ENCODE measurements at places on chromosomes 6 and 20. TPM values are rescaled to one million over a fixed set of nuclear protein-coding genes. Genes with fewer than 3 reads are reported as not detected.

DNA sequence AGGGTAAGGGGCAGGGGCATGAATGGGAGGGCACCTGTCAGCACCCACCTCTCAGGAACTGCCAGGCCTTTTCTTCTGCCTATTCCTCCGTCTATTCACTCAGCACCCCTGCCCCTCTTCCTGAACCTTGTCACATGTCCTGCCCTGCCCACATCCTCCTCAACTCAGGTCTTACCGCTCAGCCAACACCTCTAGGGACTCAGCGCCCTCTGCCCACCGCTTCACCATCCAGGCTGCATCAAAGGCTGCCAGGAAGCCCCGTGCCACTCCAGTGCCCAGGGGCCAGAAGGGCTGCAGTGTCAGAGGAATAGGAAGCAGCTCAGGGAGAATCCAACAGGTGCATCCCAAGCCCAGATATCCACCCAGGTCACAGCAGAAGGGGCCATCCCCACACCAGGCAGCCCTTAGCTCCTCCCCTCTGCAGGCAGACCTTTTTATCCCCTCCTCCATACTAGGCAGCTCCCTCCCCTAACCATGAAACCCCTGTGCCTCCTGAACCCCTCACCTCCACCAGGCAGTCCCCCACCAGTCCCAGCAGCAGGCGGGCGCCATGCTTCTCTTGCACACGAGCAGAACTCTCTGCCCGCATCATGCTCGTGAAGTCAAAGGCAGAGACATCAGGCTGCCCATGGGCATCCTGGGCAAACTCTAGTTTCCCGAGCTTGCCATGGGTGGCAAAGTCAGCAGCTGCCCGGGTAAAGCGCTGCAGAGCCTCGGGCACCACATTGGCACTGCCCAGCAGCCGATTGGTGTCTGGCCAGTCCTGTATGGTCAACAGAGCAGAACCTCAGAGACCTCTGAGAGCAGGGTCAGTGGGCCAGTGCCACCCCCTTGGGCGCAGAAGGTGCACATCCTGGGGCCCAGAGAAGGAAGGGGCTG is 5.5 kb downstream of the MICAL1 start:
- no peaks in the 10 kb centered on the region for H3K36me3 ChIP-seq
- peaks cover 4% of the 10 kb centered on the region for H3K4me1 ChIP-seq
- H3K4me3 ChIP-seq, result no peak overlapping the region
- no peak overlapping the region for H3K27ac ChIP-seq
- no peak for DNase-seq

DNA sequence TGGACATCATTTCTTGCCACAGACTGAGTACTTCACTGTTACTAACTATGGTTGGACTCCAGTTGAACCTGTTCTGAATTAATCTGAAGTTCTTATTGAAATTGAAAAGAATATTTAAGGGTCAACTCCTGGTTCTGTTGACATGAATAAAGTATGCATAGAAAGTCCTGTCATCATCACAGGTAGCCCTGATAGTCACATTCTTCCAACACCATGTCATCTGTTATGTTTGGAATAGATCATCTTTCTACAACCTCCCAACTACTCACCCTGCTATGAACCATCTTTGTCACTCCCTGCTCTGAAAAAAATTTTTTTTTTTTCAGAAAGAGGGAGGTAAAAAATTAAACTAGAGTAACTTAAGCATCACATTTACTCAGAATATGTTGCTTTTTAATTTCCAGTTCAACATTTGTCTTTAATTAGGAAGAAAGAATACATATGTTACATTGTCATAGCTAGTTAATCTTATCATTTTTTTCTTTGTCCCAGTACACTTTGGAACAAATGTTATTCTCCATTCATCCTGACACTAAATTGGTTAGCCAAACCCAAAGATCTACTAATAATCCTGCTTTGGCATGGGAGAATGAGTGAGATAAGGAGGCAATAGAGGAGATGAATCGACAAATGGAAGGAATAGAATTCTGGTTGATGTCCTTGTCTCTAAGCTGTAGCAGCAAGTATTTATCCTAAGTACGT is 775.1 kb upstream of the NRSN1 start:
- H3K27ac ChIP-seq, result no peak overlapping the region
- H3K27me3 ChIP-seq, result no peaks in the 10 kb centered on the region
- no peak overlapping the region for H3K4me3 ChIP-seq
- H3K4me1 ChIP-seq, result peaks cover 5% of the 10 kb centered on the region
- H3K36me3 ChIP-seq, result no peaks in the 10 kb centered on the region

DNA sequence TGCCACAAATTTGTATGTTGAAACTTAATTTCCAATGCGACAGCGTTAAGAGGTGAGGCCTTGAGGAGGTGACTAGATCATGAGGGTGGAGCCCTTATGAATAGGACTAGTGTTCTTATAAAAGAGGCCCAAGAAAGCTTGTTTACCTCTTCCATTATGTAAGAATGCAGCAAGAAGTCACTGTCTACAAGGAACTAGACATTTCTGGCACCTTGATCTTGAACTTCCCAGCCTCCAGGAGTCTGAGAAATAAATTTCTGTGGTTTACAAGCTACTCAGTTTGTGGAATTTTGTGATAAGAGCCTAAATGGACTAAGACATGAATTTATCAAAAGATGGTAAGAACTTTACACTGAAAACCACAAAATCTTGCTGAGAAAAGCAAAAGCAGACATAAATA is 173.6 kb upstream of the SGK1 start:
- no peaks in the 10 kb centered on the region for H3K27me3 ChIP-seq
- H3K27ac ChIP-seq, result no peak overlapping the region
- no peaks in the 10 kb centered on the region for H3K4me1 ChIP-seq
- no peak for DNase-seq

GRCh38 chr6:85015396-85015990 is 251.1 kb upstream of the TBX18 start:
- DNase-seq, result peak; percentile 63
- no peak overlapping the region for H3K27ac ChIP-seq
- no peaks in the 10 kb centered on the region for H3K36me3 ChIP-seq
- no peaks in the 10 kb centered on the region for H3K4me1 ChIP-seq
- H3K27me3 ChIP-seq, result peaks cover 3% of the 10 kb centered on the region
- H3K4me3 ChIP-seq, result no peak overlapping the region

DNA sequence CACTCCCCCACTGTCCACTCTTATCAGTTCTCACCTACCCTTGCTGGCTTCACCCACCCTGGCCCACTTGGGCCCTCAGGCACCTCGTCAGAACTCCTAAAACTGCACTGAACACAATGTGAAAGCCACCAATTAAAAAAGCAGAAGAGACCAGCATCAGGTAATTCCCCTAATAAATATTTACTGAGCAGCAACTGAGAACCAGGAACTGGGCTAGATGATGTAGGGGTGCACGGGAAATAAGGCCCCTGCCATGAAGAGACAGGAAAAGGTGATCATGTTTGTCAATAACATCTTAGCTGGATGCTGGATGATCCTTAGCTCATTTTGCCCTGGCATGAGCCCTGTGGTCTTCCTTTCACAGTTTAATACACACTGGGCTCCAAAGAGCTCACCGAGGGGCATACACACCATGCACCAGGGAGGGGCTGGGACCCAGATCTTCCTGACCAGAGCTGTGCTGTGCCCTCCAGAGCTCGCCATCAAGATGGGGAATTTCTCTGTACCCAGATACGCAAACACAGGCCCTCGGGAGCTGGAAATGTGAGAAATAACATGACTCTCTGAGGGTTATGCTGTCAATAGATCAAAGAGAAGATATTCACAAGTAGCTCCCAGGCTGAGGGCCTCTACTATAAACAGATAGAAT is 113.6 kb upstream of the SLC22A16 start:
- no peaks in the 10 kb centered on the region for H3K4me1 ChIP-seq
- no peaks in the 10 kb centered on the region for H3K27me3 ChIP-seq
- no peak overlapping the region for H3K27ac ChIP-seq
- no peak overlapping the region for H3K4me3 ChIP-seq
- H3K36me3 ChIP-seq, result no peaks in the 10 kb centered on the region

DNA sequence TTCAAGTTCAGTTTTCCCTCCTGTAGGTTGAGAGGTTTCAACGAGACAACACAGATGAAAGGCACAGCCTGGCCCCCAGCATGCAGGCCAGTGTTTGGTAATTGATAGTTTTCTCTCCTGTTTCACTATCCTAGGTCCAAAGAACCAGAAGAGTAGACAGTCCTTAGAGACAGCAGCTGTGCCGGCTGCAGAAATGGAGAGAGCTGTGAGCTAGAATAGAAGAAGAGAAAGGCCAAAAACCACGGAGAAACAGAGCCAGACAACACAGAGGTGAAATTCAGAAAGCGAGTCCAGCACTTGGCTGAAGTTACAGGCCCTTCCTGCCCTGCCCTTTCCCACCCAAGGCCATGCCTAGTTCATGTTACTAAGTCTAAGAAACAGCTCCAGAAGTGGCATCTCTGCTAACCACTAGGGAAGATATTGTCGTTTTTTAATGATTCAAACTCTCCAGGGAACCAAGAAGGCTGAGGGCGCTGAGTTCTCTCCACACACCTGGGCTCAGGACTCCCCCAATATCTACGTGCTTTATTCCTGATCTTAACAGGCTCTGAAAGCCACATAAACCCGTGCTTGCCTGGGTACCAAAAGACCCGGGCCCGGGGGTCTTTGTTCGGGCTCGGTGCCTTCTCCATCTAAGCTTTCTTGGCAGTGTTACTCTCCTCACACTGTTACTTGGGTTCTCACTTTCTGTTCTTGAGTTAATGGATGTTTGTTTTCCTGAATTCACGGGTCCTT is 16.5 kb upstream of the RBPJL start:
- H3K4me3 ChIP-seq, result no peak overlapping the region
- no peak overlapping the region for H3K27ac ChIP-seq
- no peaks in the 10 kb centered on the region for H3K36me3 ChIP-seq

- H3K4me1 ChIP-seq, result no peaks in the 10 kb centered on the region
- no peaks in the 10 kb centered on the region for H3K27me3 ChIP-seq
- DNase-seq, result no peak
- H3K4me3 ChIP-seq, result no peak overlapping the region
- H3K36me3 ChIP-seq, result no peaks in the 10 kb centered on the region
- H3K27ac ChIP-seq, result no peak overlapping the region
These were observed 59.1 kb upstream of the PRDM1 start for GRCh38 chr6:106026748-106027715.

The FOXF2 gene
- total RNA-seq, result not detected

The GGT7 gene
- 9.4 TPM for total RNA-seq

DNA sequence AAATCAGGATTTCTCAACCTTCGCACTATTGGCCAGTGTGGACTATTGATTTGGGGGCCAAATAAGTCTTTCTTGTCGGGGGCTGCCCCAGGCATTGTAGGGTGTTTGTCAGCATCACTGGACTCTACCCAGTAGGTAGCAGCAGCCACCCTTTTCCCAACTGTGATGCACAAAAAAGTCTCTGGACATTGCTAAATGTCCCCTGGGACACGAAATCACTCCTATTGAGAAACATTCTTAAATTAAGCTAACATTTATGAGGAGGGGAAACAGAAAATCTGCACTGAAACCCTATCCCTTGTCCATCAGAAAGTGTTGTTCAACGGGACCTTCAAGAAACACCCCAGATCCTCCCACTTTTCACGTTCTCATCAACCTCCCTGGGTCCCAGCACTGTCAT is 54.2 kb downstream of the NFATC2 start:
- DNase-seq, result no peak
- H3K36me3 ChIP-seq, result no peaks in the 10 kb centered on the region
- H3K27me3 ChIP-seq, result no peaks in the 10 kb centered on the region
- peak overlapping the region; percentile 61 for H3K27ac ChIP-seq

The DNMT3B gene
- total RNA-seq, result 22.2 TPM

DNA sequence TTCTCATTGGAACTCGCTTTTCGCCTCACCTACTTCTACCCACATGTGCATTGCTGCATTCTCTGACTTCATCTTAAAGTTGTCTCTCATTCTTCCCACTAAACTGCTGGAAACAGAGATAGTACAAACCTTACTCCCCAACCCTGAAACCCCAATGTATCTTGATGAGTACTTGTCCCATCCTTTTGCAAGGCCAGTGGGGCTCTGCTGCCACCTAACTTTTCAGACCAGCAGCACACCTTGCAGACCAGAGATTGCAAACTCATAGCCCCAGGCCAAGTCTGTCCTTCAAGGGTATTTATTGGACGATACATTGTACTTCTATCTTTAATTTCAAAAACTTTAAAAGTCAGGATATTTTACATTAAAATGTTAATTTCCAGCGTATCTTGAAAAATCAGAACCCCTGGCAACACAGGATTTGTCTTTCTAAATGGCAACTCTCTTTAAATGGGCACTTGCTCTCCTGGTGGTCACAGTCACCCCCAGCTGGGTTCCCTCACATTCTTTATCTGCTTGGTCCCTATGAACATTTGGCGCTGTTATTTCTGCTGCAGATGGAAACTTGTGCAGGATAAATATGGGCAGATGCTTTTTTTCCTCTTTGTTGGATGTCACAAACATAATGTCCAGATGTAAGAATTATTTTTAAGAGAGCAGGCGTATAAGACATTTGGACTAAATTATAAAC is 83.9 kb downstream of the SOD2 start:
- no peak overlapping the region for H3K4me3 ChIP-seq
- no peaks in the 10 kb centered on the region for H3K27me3 ChIP-seq
- H3K27ac ChIP-seq, result no peak overlapping the region
- H3K36me3 ChIP-seq, result no peaks in the 10 kb centered on the region

DNA sequence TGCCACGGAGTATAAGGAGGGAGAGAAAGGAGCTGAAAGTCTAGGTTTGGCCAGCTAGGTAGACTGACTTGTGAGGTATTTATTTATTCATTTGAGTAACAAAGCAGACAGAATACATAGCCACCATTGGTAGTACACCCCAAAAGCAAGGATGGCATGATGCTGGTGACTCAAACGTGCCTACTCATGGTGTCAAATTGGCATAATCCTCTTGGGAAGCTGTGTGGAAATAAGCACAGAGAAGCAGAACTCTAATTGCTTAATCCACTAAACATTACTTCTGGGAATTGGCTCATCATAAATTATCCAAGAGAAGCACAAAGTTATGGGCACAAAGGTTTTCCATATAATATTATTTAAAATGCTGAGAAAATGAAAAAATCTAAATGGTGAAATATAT is 2.5 kb downstream of the DEFB132 start:
- H3K4me3 ChIP-seq, result no peak overlapping the region
- no peak for DNase-seq
- H3K27ac ChIP-seq, result no peak overlapping the region
- H3K27me3 ChIP-seq, result no peaks in the 10 kb centered on the region

- DNase-seq, result no peak
- no peaks in the 10 kb centered on the region for H3K36me3 ChIP-seq
- no peak overlapping the region for H3K4me3 ChIP-seq
- H3K27me3 ChIP-seq, result no peaks in the 10 kb centered on the region
- H3K27ac ChIP-seq, result no peak overlapping the region
- H3K4me1 ChIP-seq, result no peaks in the 10 kb centered on the region
These were observed 41.3 kb upstream of the QKI start for GRCh38 chr6:163373240-163373639.

The ME1 gene
- total RNA-seq, result 40.5 TPM

GRCh38 chr6:89775150-89775549 is 44.4 kb downstream of the MDN1 start:
- H3K4me1 ChIP-seq, result no peaks in the 10 kb centered on the region
- DNase-seq, result no peak
- H3K27me3 ChIP-seq, result no peaks in the 10 kb centered on the region
- no peak overlapping the region for H3K27ac ChIP-seq
- H3K36me3 ChIP-seq, result peaks cover 23% of the 10 kb centered on the region

- no peaks in the 10 kb centered on the region for H3K36me3 ChIP-seq
- H3K4me3 ChIP-seq, result no peak overlapping the region
- no peaks in the 10 kb centered on the region for H3K27me3 ChIP-seq
- peak; percentile 24 for DNase-seq
- no peak overlapping the region for H3K27ac ChIP-seq
These were observed 65.1 kb downstream of the CBFA2T2 start for GRCh38 chr20:33554914-33555420.

The SIRPD gene
- not detected for total RNA-seq

GRCh38 chr6:45922728-45923351 is 92.8 kb downstream of the CLIC5 start:
- H3K36me3 ChIP-seq, result no peaks in the 10 kb centered on the region
- H3K27me3 ChIP-seq, result no peaks in the 10 kb centered on the region
- H3K4me1 ChIP-seq, result no peaks in the 10 kb centered on the region
- H3K4me3 ChIP-seq, result no peak overlapping the region

GRCh38 chr6:17392978-17393891 is at the start of gene CAP2:
TSS of gene CAP2 (plus strand) at chr6:17393595. CDS start at chr6:17421556, 27,961 bp downstream.
- DNase-seq, result no peak
- H3K4me3 ChIP-seq, result peak within 1 kb of the TSS; percentile 55
- no peaks in the 10 kb centered on the region for H3K27me3 ChIP-seq
- no peaks in the 10 kb centered on the region for H3K36me3 ChIP-seq

Measured in HCT116 (cell line).